Muscle of back (tissue), 13 donors: ENCODE measurements at places on chromosomes 3 and 15.

GRCh38 chr15:86877171-86877631 is 797.5 kb downstream of the AGBL1 start:
- DNase-seq: no peak

DNA sequence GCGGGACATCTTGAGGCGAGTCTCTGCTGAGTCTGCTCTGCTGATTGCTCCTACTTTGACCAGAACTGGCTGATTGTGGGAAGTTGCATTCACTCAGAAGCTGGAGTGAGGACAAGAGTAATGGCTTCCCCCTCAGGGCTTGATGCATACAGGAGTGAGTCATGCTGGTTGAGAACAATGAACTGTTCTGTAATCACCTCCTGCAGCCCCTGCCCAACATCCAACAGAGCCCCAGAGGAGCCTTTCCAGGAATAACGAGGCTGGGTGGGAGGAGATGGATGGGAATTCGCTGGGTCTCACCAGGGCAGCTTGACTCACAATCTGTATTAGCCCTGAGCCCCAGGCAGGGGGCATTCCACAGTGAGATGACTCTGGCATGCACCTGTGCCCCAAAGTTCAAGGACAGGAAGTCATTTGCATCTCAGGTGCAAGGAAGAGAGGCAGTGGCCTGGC is 85.0 kb downstream of the RAB11A start:
- no peak for DNase-seq

DNA sequence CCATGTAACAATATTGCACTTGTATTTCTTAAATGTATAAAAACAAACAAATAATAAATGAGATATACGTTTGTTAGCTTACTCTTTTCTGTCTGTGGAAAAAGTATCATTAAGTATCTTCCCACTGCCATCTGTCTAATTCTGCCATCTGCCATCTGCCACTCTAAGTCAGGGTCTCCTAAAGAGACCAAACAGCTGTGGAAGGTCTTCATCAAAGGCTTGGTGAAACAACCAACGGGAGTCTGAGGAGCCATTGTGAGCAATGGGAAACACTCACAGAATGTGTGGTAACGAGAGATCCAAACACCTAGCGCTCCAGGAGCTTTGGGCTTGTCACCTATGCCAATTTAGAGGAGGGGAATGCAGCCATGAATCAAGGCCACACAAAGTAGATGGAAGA is 28.7 kb upstream of the PFN2 start:
- no peak for DNase-seq

DNA sequence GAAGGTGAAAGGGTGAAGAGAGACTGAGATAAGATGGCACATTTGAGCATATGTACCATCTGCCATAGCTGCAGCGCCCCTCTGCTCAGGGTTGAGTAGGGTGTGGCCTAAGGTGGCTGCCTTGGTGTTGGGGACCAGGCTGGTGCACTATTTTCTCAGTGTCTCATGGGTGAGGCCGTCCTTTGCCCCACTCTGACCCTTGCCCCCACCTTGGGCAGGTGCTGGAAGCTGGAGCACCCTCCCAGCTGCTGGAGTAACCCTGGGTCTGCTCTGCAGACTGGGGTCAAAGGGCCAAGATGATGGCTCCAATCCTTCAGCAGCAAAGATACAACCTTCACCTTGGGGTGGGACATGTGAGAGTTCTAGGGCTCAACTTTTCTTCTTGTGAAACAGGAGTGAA is 69.2 kb downstream of the DAPK2 start:
- DNase-seq: no peak

DNA sequence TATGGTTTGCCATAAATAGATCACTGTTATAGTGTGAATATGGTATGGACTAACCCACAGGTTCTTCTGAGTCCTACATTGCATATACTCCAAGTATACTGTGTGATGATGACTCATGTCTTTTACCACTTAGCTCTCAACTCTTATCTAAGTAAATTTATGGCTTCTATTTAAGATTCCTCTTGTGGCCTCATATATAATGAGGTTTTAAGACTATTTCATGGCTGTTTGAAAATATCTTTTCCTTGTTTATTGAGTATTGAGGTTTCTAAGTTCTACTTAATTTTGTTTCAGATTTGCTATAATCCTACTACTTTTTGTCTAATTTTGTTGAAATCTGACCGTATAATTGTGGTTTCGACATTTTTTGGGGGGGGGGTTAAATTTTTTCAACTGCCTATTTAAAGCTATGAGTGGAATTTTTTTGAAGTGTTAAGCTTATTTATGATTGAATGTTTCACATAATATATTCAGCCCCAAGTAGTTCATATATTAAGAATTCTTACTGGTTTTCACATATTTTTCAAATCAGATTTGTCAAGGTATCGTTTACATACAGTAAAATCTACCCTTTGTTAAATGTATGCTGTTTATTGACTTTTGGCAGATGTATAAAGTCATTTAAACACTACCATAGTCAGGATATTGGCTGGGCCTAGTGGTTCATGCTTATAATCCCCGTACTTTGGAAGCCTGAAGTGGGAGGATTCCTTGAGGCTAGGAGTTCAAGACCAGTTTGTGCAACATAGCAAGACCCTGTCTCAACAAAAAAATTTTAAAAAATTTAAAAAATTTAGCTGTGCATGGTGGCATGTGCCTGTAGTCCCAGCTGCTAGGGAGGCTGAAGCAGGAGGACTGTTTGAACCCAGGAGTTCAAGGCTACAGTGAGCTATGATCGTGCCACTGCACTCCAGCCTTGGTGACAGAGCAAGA is 11.7 kb downstream of the SLC25A36 start:
- DNase-seq: peak; percentile 39

- DNase-seq: no peak
Measured at GRCh38 chr3:140094487-140094886, 159.5 kb downstream of the CLSTN2 start.

- DNase-seq: no peak
Measured at GRCh38 chr3:42537350-42537749, 34.9 kb downstream of the VIPR1 start.

- peak; percentile 69 for DNase-seq
Measured at GRCh38 chr3:27279123-27279522, 90.1 kb downstream of the NEK10 start.

GRCh38 chr15:30929064-30929669 is 25.5 kb downstream of the FAN1 start:
- DNase-seq: no peak
